Fibroblast of skin of left biceps (primary cell): ENCODE measurements at places on chromosomes 7 and 10.

DNA sequence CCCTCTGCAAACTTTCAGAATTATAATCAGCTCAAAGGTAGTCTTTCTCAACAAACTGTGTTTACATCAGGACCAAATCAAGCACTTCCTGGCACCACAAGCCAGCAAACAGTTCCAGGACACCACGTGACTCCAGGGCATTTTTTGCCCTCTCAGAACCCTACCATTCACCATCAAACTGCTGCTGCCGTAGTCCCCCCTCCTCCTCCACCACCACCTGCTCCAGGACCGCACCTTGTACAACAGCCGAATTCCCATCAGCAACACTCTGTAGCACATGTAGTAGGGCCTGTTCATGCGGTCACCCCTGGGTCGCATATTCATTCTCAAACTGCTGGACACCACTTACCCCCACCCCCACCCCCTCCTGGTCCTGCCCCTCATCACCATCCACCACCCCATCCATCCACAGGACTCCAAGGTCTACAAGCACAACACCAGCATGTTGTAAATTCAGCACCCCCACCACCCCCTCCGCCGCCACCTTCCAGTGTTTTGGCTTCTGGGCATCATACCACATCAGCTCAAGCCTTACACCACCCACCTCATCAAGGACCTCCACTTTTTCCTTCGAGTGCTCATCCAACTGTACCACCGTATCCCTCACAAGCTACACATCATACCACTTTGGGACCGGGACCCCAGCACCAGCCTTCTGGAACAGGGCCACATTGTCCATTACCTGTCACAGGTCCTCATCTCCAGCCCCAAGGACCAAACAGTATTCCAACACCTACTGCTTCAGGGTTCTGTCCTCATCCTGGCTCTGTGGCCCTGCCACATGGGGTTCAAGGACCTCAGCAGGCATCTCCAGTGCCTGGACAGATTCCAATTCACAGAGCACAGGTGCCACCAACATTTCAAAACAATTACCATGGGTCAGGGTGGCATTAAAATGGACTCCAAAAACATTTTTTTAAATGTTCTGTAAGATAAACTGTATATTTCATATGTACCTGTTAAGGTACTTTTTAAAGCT, 98.7 kb downstream of the KMT2E start:
- no peak for DNase-seq

DNA sequence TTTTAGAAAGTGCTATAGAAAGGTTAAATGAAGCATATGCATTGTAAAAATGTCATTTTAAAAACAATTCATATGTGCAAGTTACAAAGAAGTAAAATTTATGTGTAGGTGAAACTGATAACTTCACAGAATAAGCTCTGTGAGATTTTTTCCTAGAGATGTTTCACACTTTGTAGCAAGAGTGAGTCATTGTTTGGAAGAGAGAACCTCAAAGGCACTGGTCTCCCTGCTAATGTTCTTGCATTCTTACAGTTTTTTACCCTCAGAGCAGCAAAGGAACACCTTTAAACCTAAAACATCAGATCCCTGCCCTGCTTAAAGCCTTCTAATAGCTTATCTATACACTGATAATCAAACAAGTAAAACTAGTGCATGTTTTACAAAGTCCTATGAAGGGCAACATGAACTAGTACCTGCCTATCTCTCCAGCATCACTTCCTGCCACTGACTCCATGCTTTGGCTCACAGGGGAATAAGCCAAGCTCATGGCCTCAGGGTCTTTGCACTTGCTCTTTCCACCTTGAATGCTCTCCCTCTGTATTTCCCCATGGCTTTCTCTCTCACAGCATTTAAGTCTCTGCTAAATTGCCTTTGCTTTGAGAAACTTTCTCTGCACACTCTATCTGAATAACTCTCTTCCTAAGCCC, 997.0 kb downstream of the GATA3 start:
- no peak for DNase-seq

DNA sequence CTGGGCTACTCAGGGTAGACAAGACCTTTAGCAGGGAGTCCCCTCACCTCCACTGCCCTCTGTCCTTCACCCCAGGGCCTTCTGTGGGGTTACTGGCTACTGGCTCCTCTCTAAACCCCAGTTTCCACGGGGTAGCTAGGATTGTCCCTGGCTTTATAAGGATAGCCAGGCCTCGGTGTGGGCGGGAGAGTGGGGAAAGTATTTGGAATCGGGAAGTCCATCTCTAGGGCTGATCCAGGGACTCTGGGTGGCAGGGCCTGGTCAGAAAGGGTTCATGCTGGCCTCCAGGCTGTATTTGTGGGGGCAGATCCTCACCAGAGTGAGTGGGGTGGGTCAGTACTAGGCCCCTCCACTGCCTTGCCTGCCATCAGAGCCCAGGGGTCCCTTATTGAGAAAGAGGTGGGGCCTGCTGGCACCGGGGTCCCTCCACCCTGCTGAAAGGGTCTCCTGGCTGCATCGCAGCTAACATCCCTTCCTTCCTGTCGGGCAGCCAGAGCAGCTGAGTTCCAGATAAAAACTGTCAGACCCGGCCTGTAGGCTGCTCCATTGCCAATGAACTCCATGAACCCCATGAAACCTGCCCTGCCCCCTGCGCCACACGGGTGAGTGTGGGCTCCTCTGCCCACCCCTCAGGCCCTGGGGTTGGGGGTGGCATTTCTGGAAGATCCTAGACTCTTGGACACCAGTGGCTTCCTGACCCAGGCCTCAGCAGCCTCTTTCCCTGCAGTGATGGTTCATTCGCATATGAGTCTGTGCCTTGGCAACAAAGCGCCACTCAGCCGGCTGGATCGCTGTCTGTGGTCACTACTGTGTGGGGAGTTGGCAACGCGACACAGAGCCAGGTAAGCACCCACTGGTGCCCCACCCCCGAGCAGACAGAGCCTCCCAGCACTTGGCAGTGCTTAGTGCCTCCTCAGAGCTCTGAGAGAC, 7.3 kb downstream of the ZMIZ2 start:
- no peak for DNase-seq

DNA sequence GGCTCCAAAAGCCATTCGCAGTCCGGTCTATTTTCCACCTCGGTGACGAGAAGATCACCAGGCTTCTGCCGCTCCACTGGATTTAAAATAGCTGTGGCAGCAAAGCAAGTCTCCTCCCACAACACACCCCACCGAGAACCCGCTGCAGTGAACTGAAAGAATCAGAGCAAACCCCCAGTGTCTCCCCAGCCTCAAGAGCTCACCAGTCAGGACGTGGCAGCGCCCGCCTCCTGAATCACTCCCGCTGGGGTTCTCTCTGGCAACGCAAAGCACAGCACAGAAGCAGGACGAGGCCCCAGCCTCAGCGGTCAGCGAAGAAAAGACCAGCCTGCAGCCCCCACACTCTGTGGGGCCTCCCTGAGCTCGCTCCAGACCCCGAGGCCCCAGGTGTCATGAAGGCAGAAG, 126.1 kb upstream of the PPP2R2D start:
- no peak for DNase-seq

GRCh38 chr7:151101621-151102396, 15.5 kb downstream of the AGAP3 start:
- DNase-seq, result no peak
